ENCODE measurements at places on chromosomes 16 and 17.

- DNase-seq = no peak
Observed at GRCh38 chr17:73210002-73210678, 17.3 kb downstream of the COG1 start.

DNA sequence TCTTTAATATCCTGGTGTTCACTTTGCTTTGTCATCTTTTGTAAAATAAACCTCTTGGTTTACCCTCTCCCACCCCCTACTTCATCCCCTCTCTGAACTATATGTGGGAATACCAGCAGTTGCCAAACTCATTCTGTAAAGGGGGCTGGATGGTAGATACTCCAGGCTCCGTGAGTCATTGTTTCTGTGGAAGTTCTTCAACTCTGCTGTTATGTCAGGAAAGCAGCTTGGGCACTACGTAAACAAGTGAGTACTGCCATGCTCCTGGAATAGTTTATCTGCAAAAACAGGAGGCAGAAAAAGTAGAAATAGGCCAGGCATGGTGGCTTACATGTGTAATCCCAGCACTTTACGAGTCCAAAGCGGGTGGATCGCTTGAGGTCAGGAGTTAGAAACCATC is 17.6 kb downstream of the MVP start:
- no peak for DNase-seq

DNA sequence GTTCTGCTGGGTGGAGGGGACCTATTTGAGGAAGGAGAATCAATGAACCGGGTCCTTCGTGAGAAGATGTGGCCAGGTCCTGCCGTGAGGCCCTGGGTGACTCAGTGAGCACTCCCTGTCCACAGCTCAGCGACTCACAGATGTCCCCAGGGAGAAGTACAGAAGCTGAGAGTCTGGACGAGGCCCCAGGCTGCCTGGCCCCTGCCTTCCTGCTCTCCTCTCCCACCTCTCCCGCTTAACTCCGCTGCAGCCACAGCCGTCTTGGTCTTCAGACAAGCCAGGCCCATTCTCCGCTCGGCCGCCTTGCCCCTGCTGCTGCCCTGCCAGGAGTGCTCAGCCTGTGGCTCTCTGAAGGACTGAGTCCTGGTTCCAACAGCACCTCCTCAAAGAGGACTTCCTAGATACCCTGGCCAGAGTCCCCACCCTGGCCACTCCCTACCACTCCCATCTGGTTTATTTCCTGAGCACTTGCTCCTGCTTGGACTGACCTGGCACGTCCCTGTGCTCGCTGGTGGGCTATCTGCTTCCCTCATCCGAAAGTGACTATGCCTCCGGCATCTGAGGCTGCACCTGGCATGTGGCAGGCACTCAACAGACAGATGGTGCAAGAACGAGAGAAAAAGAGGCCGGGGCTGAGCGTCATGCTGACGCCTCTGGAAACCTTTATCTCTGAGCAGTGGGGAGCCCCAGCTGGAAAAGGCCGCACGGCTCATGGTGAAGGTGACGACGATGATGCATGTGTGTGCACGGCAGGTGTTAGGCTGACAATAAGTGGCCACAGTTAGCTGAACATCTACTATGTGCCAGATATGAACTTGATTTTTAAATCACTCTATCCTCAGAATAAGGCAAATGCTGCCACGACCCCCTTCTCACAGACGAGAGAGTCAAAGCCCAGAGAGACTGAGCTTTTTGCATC is 9.2 kb upstream of the TNFRSF13B start:
- DNase-seq = no peak

DNA sequence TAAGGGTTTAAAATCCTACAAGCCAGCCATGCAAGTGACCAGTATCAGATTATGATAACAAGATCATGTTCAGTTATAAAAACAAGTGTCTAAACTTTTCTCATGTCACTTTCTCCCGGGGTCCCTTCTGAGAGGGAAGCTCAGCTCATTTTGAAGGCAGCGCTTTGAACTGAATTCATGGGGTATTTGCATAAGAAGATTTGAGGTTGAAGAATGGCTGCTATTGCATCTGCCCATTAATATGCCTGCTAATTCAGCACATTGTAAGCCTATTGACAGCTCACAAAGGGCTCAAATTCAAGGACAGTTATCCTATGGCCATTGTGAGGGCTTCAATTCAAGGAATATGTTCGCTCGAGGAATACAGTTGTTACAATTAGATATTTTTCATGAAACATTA is 290.2 kb upstream of the IRX3 start:
- no peak for DNase-seq

- peak; percentile 69 for DNase-seq
Observed at GRCh38 chr17:27473748-27474609, 17.7 kb downstream of the KSR1 start.

- no peak for DNase-seq
Observed at GRCh38 chr17:67297454-67297960, 52.5 kb upstream of the HELZ start.

- DNase-seq = no peak
Observed at GRCh38 chr16:81928975-81929374, 82.3 kb downstream of the SDR42E1 start.

- DNase-seq = no peak
Observed at GRCh38 chr16:12548270-12548983, 255.3 kb downstream of the CPPED1 start.

DNA sequence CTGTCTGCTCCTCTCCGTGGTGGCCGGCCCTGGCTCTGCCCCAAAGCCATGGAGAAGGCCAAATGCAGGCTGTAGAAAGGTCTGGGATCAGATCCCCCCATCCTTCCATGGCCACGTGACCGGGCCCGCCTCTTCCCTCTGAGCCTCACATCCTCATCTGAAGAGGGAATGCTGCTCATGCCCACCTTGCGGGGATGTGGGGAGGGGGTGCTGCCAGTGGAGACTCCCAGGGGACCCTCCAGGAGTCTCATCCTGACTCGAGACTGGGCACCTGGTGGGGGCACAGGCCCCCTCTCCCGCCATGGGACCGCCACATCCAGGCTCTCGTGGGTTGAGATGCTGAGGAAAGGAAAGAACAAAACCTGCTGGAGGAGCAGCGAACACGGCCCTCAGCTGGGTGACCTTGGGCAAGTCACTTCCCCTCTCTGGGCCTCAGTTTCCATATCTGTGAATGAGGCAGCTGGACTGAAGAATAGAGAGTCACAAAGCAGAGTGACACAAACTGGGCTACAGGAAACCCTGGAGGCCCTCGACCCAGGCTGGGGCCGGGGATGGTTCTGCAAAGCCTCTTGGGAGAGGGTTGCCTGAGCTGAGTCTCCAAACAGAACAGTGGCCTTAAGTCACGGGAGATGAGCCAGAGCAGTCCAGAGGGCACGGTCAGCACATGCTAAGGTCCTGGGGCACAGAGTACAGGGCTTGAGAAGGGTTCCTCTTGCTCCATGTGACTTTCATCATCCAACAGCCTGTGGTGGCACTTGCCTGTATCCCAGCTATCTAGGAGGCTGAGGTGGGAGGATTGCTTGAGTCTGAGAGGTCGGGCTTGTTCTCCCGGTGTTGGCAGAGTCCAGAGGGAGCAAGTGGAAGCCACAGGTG is 30.1 kb downstream of the SOCS1 start:
- no peak for DNase-seq

DNA sequence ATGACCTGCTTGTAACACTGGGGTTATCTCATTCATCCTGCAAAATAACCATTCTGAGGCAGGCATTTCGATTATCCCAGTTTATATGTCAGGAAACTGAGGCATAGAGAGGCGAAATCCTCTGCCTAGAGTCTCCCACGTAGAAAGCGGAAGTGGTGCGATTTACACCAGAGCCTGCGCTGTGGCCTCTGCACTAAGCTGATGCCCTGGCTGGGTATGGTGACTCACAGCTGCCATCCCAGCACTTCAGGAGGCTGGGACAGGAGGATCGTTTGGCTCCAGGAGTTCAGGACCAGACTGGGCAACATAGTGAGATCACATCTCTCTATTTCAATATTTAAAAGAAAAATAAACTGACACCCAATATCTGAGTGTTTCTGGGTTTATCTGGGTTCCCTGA is 59.3 kb upstream of the BCO1 start:
- no peak for DNase-seq

DNA sequence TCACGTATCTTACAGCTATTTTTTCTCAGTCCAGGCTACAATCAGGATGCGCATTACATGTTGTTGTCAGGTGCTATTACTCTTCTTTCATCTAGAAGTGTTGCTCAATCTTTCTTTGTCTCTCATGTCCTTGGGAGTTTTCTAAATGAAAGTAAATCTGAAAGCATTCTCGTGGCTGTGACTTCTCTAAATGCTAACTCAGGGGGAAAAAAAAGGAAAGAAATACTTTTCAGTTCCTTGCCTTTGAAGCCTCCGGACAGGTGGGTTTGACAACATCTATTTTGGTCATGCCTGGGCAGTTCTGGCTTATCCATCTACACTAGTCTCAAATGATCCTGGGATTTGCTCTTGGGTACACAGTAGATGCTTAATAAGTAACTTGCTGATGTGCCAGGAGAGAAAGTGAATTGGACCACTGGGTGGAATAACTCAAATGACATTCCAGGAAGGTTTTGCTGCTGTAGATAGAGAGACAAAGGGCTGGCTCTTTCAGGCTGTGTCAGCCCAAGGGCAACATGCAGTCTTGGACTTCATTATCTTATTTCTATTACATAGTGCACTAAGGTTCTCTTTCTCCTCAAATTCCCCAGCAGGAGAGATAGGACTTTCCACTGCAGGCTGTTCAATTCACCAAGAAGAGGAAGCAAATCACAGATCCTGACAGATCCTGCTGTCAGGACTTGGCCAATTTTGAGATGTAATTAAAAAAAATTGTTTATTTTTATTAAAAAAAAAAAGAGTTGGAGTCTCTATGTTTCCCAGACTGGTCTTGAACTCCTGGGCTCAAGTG is 63.6 kb upstream of the NFAT5 start:
- no peak for DNase-seq

DNA sequence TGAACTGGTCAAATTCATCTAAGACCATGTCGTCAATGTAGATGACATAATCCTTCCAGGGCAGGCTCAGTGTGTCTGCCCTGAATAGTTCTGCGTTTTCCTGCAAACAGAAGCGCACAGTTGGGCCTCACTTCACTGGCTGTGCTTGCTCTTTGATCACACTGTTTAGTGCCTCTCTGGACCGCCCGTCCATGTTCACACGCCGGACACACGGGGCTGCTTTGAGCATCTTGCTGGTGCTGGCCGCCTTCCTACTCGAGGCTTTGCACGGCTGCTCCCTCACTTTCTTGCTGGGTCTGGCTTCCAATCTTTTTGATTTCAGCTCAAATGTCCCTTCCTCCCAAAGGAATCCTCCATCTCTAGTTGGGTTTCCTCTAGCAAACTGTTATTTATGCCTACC is 37.4 kb downstream of the DNAH17 start:
- DNase-seq = no peak

DNA sequence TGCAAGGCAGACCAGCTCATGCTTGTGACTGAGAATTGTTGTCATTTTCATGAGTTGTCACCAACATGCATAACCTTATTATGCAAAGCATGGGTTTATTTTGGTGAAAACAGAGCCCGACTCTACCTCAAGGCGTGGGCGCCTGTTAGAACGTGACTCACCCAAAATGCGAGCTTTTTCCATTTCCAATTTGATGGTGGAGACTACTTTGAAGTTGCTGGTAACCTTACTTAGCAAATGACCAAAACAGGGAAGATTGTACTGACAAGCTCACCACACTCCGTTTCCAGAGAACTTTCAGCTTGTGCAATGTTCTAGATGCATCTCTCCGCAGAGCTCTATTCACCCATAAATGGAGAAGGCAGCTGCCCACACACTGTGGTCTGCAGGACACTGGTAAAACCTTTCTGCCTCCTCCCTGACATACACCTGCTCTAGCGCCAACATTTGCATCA is 284.5 kb downstream of the MAF start:
- no peak for DNase-seq

- no peak for DNase-seq
Observed at GRCh38 chr16:7398536-7398935, 65.9 kb downstream of the RBFOX1 start.

- DNase-seq = no peak
Observed at GRCh38 chr16:8402981-8403843, 187.1 kb downstream of the TMEM114 start.

GRCh38 chr17:75457047-75457654 is 716 bp downstream of the TMEM94 start:
- DNase-seq = peak; percentile 54

GRCh38 chr17:66963521-66963908 is 992 bp upstream of the CACNG4 start:
- DNase-seq = no peak

GRCh38 chr16:11024333-11025053 is 80.1 kb downstream of the CLEC16A start:
- no peak for DNase-seq

All from cardiac muscle cell (in vitro differentiated cells and primary cell).